ENCODE measurements at places on chromosomes 1 and 21. TPM values are rescaled to one million over a fixed set of nuclear protein-coding genes. Genes with fewer than 3 reads are reported as not detected.
A peak's percentile ranks its signal among the peaks of the same experiment; 100 is the strongest.

The MPL gene
- total RNA-seq = not detected

The EPS8L3 gene
- not detected for total RNA-seq

The HAX1 gene
- 181 TPM for total RNA-seq

The LYPD8 gene
- not detected for total RNA-seq

The KRTAP19-1 gene
- not detected for total RNA-seq

The TSPAN1 gene
- 0.28 TPM for total RNA-seq

The RXFP4 gene
- total RNA-seq = not detected

The S100A9 gene
- total RNA-seq = not detected

The DVL1 gene
- 29.0 TPM for total RNA-seq

The DNM3 gene
- total RNA-seq = 0.34 TPM

The HDAC1 gene
- total RNA-seq = 142 TPM

- no peak overlapping the region for H3K4me3 ChIP-seq
- no peak overlapping the region for H3K27ac ChIP-seq
- DNase-seq = no peak
- H3K27me3 ChIP-seq = no peaks in the 10 kb centered on the region
- no peaks in the 10 kb centered on the region for H3K4me1 ChIP-seq
Measured at GRCh38 chr1:104056786-104057185, 307.1 kb downstream of the AMY1C start.

DNA sequence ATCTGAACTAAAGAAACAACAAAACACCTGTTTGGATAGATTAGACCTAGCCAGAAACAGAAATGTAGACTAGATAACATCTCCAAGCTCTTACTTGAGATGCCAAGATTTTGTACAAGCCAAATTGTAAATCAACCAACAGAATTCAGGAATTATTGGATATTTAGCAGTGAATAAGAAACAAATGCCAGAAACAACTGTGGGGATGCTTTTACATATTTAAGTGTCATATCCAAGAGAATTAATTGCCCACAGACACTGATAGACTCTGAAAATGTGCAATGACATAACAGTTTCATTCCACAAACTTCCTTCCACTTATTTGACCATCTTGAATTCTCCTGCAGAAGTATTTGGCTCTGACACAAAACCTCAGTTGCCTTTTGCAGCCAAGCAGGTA lies 92.3 kb downstream of the SGIP1 start:
- peaks cover 4% of the 10 kb centered on the region for H3K27me3 ChIP-seq
- no peak for DNase-seq
- H3K36me3 ChIP-seq = no peaks in the 10 kb centered on the region
- no peak overlapping the region for H3K4me3 ChIP-seq
- H3K4me1 ChIP-seq = peaks cover 10% of the 10 kb centered on the region
- H3K27ac ChIP-seq = no peak overlapping the region

DNA sequence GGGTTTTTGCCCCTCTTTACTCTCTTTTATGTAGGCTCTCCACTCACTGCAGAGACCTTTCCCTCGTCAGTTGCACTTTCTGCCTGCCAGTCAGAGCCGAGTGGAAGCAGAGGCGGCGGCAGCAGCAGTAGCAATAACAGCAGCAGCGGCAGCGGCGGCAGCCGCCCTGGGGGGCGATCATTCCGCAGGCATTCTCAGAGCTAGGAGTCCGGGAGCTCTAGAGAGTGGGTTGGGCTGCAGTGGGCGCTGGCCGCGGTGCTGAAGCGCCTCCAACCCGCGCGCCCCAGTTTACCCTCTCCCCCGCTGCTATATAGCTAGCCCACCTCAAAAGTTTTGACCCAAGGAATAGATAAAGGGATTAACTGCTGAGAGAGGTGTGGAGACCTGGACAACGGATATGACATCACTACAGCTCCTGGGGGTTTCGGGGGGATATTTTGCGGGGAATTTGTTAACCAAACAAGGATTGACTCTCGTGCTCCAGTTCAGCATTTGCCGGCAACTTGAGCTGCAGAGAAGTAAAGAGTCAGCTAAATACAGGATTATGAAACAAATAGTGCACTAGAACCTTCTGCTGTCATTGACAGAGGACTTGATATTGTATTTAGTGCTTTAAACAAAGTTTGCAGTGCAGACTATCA lies at the start of gene OLFM3:
Gene OLFM3, minus strand, starts transcription at position 102 of the 641 bp plus-strand sequence.
- peak; percentile 1 for DNase-seq
- H3K36me3 ChIP-seq = no peaks in the 10 kb centered on the region
- no peak within 1 kb of the TSS for H3K27ac ChIP-seq
- H3K27me3 ChIP-seq = peaks cover 26% of the 10 kb centered on the region
- no peak within 1 kb of the TSS for H3K4me3 ChIP-seq
- peaks cover 3% of the 10 kb centered on the region for H3K4me1 ChIP-seq

GRCh38 chr21:25560271-25560685 lies 47.0 kb downstream of the MRPL39 start:
- no peak for DNase-seq
- peaks cover 28% of the 10 kb centered on the region for H3K27me3 ChIP-seq
- H3K27ac ChIP-seq = peak overlapping the region; percentile 97
- H3K4me1 ChIP-seq = peaks cover 59% of the 10 kb centered on the region
- peak overlapping the region; percentile 96 for H3K4me3 ChIP-seq
- H3K36me3 ChIP-seq = peaks cover 68% of the 10 kb centered on the region

- H3K4me3 ChIP-seq = no peak overlapping the region
- DNase-seq = no peak
- H3K27ac ChIP-seq = no peak overlapping the region
- H3K4me1 ChIP-seq = peaks cover 6% of the 10 kb centered on the region
- H3K36me3 ChIP-seq = peaks cover 9% of the 10 kb centered on the region
Measured at GRCh38 chr1:243494741-243495431, 239.0 kb downstream of the SDCCAG8 start.

DNA sequence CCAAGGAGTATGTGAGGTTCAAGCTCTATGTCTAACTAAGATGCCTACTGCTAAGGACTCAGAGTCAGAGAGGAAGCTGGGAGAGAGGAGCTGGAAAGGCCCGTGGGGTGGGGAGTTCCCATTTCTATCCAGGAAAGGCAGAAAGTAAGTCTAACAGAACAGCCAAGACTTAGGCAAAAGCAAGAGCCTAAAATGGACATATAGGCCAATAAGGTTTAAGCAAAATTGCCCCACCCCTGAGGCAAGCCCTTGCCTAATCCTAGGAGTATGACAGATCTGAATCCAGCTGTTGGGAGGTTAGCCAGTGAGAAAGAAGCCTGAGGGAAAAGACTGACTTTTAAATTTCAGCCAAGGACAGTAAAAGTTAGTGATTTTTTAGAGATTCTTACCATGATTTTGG lies 1.6 kb upstream of the KLHDC9 start:
- peaks cover 60% of the 10 kb centered on the region for H3K4me1 ChIP-seq
- no peak for DNase-seq
- H3K36me3 ChIP-seq = peaks cover 13% of the 10 kb centered on the region
- no peaks in the 10 kb centered on the region for H3K27me3 ChIP-seq
- no peak overlapping the region for H3K4me3 ChIP-seq

- no peak overlapping the region for H3K4me3 ChIP-seq
- no peaks in the 10 kb centered on the region for H3K27me3 ChIP-seq
- H3K27ac ChIP-seq = no peak overlapping the region
- peaks cover under 1% of the 10 kb centered on the region for H3K4me1 ChIP-seq
Measured at GRCh38 chr1:53244141-53244540, 5.8 kb upstream of the MAGOH start.

- no peaks in the 10 kb centered on the region for H3K36me3 ChIP-seq
- H3K4me3 ChIP-seq = no peak overlapping the region
- no peaks in the 10 kb centered on the region for H3K4me1 ChIP-seq
- DNase-seq = no peak
- H3K27me3 ChIP-seq = no peaks in the 10 kb centered on the region
Measured at GRCh38 chr1:98232678-98233077, 311.8 kb upstream of the DPYD start.

- no peak overlapping the region for H3K4me3 ChIP-seq
- no peak overlapping the region for H3K27ac ChIP-seq
- no peaks in the 10 kb centered on the region for H3K4me1 ChIP-seq
- H3K27me3 ChIP-seq = peaks cover 7% of the 10 kb centered on the region
- H3K36me3 ChIP-seq = no peaks in the 10 kb centered on the region
Measured at GRCh38 chr1:75548721-75549480, 62.0 kb downstream of the SLC44A5 start.

DNA sequence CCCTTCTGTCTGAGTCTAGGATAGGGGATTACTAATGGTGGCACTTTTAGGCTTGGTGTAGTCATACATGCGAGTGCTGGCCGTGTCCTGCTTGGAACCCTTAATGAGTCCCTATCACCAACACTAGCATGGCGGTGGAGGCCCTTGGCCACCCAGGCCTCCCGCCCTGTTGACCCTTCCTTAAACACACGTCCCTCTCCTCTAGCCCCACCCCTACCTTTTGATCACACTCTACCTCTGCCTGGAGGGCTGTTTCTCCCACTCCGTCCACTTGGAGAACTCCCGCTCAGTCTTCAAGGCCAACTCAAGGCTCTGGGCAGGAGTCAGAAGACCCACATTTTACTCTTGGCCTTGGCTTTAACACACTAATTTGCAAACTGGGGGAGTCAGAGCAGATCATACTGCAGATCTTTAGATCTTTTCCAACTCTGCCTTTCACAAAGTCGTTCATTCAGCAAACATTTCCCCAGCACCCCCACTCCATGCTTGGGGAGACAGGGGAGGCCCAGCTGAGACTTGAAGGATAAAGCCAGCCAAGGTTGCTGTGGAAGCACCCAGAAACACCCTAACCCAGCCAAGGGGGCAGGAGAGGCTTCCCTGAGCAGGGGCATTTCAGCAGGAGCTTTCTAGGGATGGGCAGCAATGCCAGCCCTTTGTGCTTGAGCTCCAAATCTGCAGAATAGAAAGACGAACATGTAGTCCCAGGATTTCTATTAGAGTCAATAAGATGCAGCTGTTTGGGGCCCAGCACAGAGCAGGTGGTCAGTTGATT lies 1.9 kb downstream of the PODN start:
- H3K36me3 ChIP-seq = no peaks in the 10 kb centered on the region
- peaks cover 1% of the 10 kb centered on the region for H3K4me1 ChIP-seq
- no peak overlapping the region for H3K27ac ChIP-seq
- no peak overlapping the region for H3K4me3 ChIP-seq
- H3K27me3 ChIP-seq = peaks cover 46% of the 10 kb centered on the region

DNA sequence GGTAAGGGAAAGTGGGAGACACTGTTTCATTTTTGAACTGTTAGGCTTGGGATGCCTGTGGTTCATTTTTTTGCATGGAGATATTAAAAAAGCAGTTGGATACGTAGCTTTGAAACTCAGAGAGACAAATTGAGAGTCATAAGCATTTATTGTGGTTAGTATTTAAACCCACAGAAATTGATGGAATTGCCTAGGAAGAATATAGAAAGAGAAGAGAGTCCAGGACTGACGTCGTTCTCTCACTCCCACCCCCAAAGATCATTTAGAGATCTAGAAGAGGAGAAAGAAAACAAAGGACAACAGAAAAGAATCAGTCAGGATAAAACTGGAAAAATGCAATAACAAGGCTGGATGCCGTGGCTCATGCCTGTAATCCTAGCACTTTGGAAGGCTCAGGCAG lies 73.2 kb upstream of the BMP8A start:
- H3K27ac ChIP-seq = no peak overlapping the region
- H3K27me3 ChIP-seq = no peaks in the 10 kb centered on the region
- H3K4me1 ChIP-seq = peaks cover 21% of the 10 kb centered on the region
- H3K4me3 ChIP-seq = no peak overlapping the region

DNA sequence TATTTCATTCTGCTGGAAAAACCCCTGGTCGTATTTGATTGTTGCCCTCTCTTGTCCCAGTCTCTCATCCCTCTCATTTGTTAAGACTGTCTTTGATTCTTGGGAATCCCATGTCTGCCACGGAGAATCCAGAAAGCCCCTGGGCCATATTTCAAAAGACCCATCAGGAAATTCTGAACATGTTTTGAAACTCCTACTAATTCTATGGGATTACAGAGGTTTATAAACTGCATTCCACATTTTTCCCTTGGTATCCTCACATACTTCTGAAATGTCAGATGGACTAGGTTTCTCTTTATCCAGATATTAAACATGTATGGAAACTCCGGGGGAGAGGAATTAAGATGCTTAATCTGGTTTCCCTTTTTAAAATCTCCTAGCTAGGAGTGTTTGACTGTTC lies 80.0 kb downstream of the HUNK start:
- H3K27ac ChIP-seq = no peak overlapping the region
- H3K27me3 ChIP-seq = no peaks in the 10 kb centered on the region
- H3K4me1 ChIP-seq = peaks cover 21% of the 10 kb centered on the region
- H3K36me3 ChIP-seq = no peaks in the 10 kb centered on the region
- DNase-seq = no peak

DNA sequence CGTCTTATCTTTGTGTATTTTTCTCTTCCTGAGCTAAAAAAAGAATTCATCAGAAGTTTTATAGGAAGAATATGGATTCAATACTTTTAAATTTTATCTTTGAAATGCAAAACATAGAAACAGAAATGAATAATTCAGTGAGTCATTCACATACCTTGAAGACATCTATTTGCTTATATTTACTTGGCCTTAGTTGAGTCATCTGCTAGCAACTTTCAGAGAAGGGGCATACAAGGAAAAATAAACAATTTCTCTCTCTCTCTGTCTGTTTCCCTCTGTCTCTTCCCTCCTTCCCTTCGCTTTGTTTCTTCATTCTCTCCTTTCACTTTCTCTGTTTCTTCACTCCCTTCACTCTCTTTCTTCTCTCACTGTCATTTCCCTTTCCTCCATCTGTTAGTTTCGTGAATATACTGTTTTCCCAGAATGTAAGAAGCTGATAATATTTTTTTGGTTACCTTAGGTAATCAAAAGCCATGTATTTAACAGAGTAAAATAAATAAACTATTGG lies 477.2 kb downstream of the BRINP3 start:
- no peaks in the 10 kb centered on the region for H3K36me3 ChIP-seq
- no peaks in the 10 kb centered on the region for H3K4me1 ChIP-seq
- no peak for DNase-seq
- no peak overlapping the region for H3K27ac ChIP-seq
- no peak overlapping the region for H3K4me3 ChIP-seq
- H3K27me3 ChIP-seq = no peaks in the 10 kb centered on the region

Data from activated naive CD8-positive, alpha-beta T cell treated with anti-CD3 and anti-CD28 coated beads for 36 hours (primary cell).